Dermis blood vessel endothelial cell (primary cell): ENCODE measurements at places on chromosomes 16 and 17. TPM values are rescaled to one million over a fixed set of nuclear protein-coding genes. Genes with fewer than 3 reads are reported as not detected.

SBK1 gene
- total RNA-seq: under 0.01 and 0.14 TPM in 2 replicates

CD300LG gene
- 0.05 and 0.34 TPM in 2 replicates for total RNA-seq

PRDM7 gene
- total RNA-seq: not detected in 2 replicates

B3GNT9 gene
- 3.5 and 5.3 TPM in 2 replicates for total RNA-seq

RPS6KB1 gene
- total RNA-seq: 22.5 and 26.1 TPM in 2 replicates

PLEKHH3 gene
- 12.9 and 20.0 TPM in 2 replicates for total RNA-seq

CMTM1 gene
- 2.7 and 3.6 TPM in 2 replicates for total RNA-seq

TNP2 gene
- total RNA-seq: not detected in 2 replicates

HOXB4 gene
- 2.7 and 3.2 TPM in 2 replicates for total RNA-seq

HLF gene
- 0.05 TPM in 1 of 2 replicates, not detected in the other for total RNA-seq

SPATA22 gene
- total RNA-seq: under 0.01 and 0.23 TPM in 2 replicates

TCAP gene
- total RNA-seq: 0.60 and 0.68 TPM in 2 replicates

CARD14 gene
- total RNA-seq: 0.34 and 1.1 TPM in 2 replicates

SHMT1 gene
- total RNA-seq: 11.1 and 23.3 TPM in 2 replicates

CCL16 gene
- 0.37 and 0.68 TPM in 2 replicates for total RNA-seq

AIPL1 gene
- not detected in 2 replicates for total RNA-seq

KRTAP16-1 gene
- 0.05 TPM in 1 of 2 replicates, not detected in the other for total RNA-seq

TPSD1 gene
- not detected in 2 replicates for total RNA-seq

WFIKKN2 gene
- total RNA-seq: not detected in 2 replicates

TBC1D10B gene
- total RNA-seq: 37.4 and 57.4 TPM in 2 replicates

ABCA6 gene
- total RNA-seq: 15.7 and 39.6 TPM in 2 replicates

TEX19 gene
- 0.05 TPM in 1 of 2 replicates, not detected in the other for total RNA-seq

ENPP7 gene
- not detected in 2 replicates for total RNA-seq

COX6A2 gene
- total RNA-seq: not detected in 2 replicates

STAT3 gene
- 131 and 179 TPM in 2 replicates for total RNA-seq

CASKIN1 gene
- 0.05 and 0.17 TPM in 2 replicates for total RNA-seq
